ENCODE measurements at places on chromosomes 12 and 14.

DNA sequence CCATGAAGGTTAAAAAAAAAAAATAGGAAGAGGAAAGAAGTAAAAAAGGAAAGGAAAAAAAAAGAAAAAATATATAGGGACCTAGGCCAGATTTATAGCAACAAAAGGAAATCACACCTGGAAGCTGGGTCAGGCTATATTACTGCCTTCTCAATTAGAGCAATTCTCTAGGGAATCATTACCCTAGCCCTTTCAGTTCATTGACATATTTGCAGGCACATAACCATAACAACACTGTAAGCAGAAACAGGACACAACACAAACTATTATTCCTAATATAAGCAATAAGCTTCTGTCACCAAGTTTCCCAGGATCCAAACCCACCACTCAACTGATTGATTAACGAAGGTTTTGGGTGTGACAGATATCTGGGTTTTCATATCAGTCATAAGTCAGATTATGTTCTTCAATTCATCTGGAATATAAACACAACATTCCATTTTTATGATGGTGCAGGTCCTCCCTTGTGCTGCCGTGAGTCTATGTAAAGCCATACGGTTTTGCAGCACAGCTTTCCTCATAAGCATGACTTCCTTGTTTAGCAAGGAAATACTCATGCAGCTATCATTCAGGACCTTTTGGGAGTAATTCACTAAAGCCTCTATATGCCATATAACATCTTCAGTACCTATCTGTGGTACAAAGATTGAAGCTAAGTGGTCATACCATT lies 4.2 kb downstream of the PCNX4 start:
- no peak for DNase-seq

- DNase-seq = peak; percentile 63
These were observed 635 bp downstream of the LTA4H start for GRCh38 chr12:96034621-96035282.

DNA sequence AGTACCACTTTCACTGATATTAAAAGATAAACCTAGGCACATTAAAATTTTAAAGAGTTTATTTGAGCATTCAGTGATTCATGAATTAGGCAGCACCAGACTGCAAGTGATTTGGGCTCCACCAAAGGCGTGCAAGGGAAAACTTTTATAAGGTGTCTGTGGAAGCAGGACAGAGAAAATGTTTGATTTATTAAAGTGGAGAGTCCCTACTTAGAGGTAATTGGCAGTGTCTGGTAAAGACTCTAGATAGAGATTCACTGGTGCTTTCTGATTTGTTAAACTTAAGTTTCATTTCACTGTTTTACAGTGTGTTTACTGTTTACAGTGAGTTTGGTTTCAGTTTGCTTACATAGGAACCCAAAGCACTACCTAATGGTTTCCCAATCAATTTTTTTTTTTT lies 72.8 kb downstream of the ANKS1B start:
- DNase-seq = no peak

GRCh38 chr12:88706286-88706685 lies 126.0 kb upstream of the KITLG start:
- no peak for DNase-seq

DNA sequence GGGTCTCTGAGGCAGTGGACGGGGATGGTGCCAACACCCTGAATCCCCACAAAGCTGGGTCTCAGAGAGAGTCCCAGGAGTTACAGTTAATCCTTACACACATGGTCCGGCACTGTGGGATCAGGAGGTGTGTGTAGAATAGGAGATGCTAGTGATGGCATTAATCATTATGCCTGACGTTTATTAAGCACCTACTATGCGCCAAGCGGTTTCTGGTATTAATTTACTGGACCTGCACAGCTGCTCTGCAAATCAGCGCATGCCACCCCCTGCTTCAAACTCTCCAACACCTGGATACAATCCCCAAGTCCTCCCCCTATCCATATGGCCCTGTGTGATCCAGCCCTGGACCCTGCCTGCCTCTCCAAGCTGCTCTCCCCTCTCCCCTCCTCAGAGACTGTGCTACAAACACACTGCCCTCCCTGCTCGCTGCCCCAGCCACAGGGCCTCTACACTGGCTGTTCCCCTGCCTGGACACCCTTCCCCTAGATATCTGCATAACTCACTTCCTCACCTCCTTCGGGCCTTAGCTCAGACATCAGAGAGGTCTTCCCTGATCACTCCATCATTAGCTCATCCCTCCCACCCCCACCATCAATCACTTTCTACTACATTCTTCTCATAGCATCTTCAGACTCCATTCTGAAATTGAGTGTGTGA lies 86.0 kb downstream of the RFLNA start:
- DNase-seq = no peak

GRCh38 chr14:61221906-61222305 lies 59.2 kb downstream of the TMEM30B start:
- DNase-seq = peak; percentile 63

DNA sequence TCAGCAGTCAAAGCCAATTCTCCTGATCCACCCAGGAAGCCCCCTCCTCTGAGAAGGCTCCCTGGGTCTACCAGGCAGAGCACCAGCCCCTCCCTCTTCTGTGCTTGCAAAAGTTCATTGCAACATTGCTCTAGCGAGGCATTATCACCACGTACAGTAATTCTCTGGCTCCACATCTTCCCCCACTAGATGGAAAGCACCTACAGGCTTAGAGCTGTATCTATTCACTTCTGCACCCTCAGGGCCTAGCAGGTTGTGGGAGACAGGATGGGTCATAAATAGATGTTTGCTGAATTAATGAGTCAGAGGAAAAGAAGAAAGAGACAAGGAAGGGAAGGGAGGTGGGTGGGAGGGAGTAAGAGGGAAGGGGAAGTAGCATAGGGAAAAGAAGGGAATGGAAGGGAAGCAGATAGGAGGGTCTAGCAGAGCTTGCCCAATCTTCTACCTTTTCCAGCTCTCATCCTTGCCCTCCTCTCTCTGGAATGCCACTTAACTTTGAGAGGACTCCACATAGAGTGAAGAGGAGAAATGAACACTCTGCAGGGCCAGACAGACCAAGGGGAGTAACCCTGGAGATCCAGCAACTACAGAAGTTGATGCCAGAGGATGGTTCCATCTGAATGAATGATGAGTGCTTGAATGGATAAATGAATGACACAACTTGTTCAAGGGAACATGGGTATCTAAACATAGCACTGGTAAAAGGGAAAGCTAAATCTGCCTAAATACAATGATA lies 42.0 kb upstream of the NT5DC3 start:
- DNase-seq = no peak

- no peak for DNase-seq
These were observed 17.7 kb upstream of the ITPK1 start for GRCh38 chr14:93133464-93133863.

DNA sequence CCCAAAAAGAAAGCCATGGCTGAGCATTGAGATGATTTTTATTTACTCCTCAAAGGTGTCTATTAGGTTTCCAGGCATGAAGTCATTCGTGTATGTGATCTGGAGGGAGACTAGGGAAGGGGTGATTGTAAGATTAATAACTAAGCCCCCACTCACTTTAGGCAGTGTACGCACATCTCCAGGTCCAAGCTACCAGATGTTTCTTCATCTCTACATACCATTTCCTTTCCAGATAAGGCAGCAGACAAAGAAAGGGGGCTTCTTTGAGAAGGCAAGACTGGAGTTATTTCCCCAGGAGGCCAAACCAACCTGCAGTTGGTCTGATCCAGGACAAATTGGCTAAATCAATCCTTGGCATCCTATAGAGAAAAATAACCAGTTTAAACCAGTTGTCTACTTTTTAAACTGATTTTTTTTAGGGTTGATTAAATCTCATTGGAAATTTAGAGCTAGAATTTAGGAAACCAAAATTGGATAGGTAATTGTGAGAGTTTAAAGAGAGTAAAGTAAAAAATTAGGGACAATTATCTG lies 3.9 kb downstream of the HOXC13 start:
- no peak for DNase-seq

DNA sequence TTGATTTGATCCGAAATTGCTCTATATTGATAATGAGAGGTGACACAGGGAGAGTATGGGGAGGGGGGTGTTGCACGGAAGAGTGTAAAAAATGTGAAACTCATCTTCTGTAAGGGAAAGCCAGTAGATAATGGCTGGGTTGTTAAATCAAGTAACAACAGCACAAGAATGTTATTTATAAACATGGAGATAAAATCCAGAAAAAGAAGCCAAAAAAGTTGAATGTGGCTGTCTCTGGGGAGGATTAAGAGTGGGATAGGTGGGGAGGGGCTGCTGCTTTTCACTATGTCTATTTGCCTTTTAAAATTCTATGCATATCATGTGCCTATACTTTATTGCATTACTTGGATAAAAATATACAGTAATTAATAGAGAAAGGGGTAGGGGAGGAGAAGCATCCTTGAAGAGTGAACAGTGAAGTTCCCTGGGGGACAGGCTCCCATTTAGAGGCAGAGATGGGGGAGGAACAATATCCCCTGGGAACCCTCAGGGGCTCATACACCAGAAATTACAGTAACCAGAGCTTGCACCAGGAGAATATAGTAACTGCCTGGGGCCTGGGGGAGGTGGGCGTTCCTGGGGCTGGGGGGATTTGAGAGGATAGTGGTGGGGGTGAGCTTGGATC lies 39.2 kb upstream of the ANKRD9 start:
- no peak for DNase-seq

Measured in NCI-H526 treated with DMSO at 0.1 percent for 48 hours (cell line).